ENCODE measurements at places on chromosomes 12 and 14. TPM values are rescaled to one million over a fixed set of nuclear protein-coding genes. Genes with fewer than 3 reads are reported as not detected.

OTOGL gene
- not detected for total RNA-seq

JAG2 gene
- 61.6 TPM for total RNA-seq

MANSC4 gene
- total RNA-seq, result not detected

MYF6 gene
- total RNA-seq, result not detected

BICDL1 gene
- 20.5 TPM for total RNA-seq

ZDHHC22 gene
- total RNA-seq, result not detected

FSCB gene
- total RNA-seq, result not detected

CCDC196 gene
- not detected for total RNA-seq

KRT75 gene
- 4.9 TPM for total RNA-seq

IL22 gene
- not detected for total RNA-seq

CD4 gene
- not detected for total RNA-seq

TSHR gene
- total RNA-seq, result not detected

KLRF2 gene
- total RNA-seq, result not detected

GPR162 gene
- total RNA-seq, result not detected

PMCH gene
- total RNA-seq, result not detected

PAPLN gene
- total RNA-seq, result 0.99 TPM

FAIM2 gene
- not detected for total RNA-seq

PIWIL1 gene
- under 0.01 TPM for total RNA-seq

SIX6 gene
- not detected for total RNA-seq

PGF gene
- total RNA-seq, result 44.9 TPM
